ENCODE measurements at places on chromosomes 3 and 15. TPM values are rescaled to one million over a fixed set of nuclear protein-coding genes. Genes with fewer than 3 reads are reported as not detected.

DNA sequence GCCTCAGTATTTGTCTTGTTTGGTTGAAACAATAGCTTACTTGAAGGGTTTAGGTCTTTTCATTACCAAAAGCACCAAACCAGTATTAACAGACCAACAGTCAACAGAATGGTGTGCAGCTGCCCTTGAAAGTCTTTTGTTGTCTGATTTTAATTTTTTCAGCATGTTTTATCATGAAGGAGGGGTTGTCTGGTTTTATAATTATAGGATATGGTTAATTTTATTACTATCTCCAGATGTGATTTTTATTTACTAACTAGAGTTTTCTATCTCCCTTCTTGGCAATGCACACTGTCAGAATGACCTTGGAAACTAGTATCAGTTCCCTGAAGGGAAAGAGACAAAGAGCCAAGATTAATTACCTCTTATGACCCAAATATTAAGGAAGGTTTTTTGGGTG is 9.2 kb upstream of the CD200R1L start:
- no peak for DNase-seq

GRCh38 chr15:80382285-80382684 is 21.9 kb upstream of the ARNT2 start:
- no peak for DNase-seq

DNA sequence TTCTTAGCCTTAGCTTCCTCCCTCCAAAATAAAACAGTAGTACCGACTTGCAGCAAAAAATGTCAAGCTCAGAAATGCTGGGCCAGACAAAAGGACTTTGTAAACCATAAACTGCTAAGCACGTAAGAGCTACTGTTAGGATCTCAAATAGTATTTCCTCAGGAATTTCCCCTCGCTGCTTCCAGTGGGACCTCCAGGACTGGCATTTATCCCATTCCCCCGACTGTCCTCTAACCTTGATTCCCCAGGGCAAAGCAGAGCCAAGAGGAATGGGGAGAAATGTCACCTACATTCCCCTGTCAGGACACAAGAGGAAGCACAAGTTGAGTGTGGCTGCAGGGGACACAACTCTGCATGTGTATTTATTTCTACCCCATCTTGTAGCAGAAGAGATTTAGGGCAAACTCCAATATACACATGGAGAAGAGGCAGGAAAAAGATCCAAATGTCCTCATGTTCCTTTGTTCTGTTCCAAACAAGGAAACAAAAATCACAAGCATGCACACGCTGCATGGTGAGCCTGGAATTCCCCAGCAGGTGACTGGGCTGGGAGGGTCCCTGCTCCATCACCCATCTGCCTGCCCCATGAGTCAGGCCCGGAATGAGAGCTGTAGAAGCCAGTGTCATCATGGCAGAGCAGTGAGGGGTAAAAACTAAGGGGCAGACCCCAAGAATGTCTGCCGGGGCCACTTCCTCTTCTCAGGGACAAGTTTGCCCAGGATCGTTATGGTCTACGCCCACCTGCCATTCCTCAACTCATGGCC is 4.2 kb downstream of the STOML1 start:
- no peak for DNase-seq

DNA sequence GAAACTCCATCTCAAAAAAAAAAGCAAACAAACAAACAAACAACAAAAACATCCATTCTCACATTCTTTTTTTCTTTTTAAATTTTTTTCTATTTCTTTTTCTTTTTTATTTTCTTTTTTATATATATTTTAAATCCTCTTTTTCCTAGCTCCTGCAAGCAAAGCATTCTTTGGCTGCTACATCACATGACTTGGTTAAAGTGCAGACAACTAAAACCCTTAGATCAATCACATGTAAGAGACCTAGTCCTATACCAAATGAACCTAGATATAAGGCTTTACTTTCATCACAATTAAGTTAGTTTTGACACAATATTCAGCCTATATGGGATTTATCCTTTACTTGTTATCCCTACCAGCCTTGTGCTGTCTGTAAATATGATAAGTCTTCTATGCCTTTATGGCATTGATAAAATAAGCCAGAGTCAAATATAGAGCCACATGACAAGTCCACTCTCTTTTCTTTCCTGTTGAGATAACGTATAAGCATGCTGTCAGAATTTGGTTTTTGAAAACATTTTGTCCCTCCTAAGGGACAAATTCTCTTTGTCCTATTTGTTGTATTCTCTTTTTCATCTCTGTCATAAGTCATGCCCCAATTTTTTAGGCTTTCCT is 11.3 kb downstream of the UBR1 start:
- DNase-seq = no peak

GRCh38 chr3:40969341-40969740 is 230.0 kb upstream of the CTNNB1 start:
- DNase-seq = no peak

The SPINK8 gene
- not detected for total RNA-seq

DNA sequence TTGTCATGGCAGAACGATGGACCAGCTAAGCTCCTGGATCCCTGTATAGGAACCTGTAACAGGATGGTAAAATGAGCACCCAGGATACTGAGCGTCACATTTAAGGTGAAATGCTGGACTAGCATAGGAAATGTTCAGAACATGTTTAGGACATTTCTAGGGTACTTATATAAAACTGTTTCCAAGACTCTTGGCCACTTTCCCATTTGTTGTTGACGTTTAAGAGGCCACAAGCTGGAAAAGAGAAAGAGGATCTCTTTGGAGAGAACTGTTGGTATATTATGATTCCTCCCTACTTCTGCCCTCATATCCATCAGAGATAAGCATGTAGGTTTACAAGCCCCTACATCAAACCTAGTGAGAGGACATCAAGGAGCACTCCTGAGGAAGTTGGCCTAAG is 57.5 kb downstream of the SCN11A start:
- DNase-seq = no peak

- DNase-seq = no peak
These were observed 603 bp downstream of the SLC7A14 start for GRCh38 chr3:170585008-170585936.

GRCh38 chr3:195208631-195209030 is 62.3 kb downstream of the XXYLT1 start:
- DNase-seq = no peak

The FOXB1 gene
- not detected for total RNA-seq

GRCh38 chr15:51128701-51129100 is 34.0 kb upstream of the TNFAIP8L3 start:
- no peak for DNase-seq

DNA sequence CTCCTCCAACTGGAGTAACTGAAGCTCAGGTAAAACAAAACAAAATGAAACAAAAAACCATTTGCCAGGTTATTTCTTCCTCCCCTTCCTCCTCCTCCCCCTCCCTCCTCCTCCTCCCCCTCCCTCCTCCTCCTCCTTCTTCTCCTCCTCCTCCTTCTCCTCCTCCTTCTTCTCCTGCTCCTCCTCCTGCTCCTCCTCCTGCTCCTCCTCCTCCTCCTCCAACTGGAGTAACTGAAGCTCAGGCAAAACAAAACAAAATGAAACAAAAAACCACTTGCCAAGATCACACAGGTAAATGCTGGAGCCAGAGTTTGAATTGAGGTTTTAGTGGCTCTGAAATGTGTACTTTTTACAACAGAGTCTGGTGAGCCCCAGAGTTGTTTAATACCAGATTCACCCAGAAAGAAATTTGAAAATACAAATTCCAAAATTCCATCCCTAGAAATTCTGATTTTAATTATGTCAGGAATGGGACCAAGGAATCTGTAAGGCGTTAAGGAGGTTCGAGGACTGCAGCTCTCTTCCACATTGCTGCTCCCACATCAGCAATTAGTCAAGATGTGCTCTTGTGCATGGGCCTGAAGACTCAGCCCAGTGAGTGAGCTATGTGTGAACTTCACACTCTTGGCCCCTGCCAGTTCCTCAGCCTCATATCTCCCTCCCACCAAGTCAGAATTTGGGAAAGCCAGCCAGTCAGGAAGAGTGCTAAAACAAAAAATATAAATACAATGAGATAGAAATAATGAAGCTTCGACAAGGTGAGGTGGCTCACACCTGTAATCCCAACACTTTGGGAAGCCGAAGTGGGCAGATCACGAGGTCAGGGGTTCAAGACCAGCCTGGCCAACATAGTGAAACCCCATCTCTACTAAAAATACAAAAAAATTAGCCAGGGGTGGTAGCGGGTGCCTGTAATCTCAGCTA is 31.6 kb upstream of the ZNF770 start:
- DNase-seq = no peak

The SLC22A14 gene
- total RNA-seq = not detected

The DNAH1 gene
- 5.9 TPM for total RNA-seq

The CCDC9B gene
- 13.0 TPM for total RNA-seq

DNA sequence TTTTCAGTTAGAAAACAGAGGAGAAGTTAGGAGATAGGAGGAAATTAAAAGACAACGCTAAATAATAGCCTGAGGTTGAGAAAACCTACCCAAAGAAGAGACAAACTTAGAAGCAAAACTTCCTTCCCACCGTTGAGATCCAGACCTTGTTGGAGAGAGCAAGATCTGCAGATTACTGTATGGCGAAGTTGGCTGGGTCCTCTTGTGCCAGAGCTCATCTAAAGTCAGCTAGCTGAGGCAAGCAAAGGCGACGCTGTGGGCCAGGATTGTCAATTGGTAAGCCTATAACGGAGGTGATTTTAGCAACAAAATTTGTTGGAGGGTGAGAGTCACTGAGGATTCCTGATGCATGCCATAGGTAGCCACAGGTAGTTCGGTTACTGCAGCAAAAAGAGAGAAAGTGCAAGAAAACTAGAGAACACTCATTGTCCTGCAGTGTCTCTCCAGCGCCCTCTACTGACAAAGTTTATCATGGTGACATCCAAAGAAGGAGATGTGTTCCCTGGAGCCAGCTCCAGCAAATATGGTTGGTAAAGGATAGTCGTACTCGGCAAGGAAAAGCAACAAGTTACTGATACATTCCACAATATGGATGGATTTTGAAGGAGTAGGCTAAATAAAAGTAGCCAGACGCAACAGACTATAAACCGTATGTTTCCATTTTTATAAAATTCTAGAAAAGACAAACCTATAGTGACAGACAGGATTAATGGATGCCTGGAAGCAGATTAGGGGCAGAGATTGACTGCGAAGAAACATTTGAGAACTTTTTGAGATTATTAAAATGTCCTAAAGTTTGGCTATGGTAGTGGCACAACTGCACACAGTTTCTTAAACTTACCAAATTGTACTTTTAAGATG is 9.8 kb upstream of the OR5K4 start:
- no peak for DNase-seq

DNA sequence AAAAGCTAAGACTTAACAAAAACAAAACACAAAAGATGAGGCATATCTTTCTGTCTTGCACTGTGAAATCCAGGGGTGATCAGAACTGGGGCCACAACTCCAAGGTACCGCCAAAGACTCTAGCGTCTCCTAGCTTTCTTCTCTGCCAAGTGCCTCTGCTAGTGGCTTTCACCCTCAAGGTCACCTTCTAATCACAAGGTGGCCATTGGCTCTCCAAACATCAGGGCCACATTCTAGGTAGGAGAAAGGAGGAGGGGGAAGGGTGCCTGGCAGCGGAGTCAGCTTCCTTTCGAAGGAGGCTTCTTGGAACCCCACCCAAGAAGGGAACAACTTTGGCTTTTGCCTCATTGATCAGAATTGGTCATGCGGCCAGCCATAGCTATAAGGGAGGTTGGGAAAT is 168.8 kb upstream of the SMAD3 start:
- no peak for DNase-seq

GRCh38 chr15:62413786-62414185 is 248.7 kb upstream of the C2CD4B start:
- no peak for DNase-seq

GRCh38 chr3:123791898-123792297 is 92.2 kb downstream of the MYLK start:
- DNase-seq = no peak

DNA sequence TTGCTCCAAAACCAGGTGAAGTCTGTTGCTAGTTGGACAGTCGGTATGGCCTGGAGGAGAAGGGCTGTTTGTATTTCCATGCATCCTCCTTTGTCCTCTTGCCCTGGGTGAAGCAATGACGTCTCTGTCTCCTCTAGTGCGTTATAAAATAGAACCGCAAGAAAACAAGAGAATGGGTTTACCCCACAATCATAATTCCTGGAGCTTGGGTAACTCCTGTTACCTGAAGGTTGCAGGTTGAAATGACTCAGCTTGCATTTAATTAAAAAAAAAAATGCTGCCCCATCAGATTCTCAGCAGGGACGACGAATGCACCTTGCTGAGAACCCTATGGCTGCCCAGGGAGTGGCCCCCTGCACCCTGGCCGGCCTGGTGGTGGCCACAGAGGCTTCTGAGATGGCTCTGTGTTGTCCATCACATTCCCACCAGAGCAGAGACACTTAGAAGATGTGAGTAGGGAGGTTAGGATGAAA is 228.2 kb upstream of the BHLHE40 start:
- no peak for DNase-seq

DNA sequence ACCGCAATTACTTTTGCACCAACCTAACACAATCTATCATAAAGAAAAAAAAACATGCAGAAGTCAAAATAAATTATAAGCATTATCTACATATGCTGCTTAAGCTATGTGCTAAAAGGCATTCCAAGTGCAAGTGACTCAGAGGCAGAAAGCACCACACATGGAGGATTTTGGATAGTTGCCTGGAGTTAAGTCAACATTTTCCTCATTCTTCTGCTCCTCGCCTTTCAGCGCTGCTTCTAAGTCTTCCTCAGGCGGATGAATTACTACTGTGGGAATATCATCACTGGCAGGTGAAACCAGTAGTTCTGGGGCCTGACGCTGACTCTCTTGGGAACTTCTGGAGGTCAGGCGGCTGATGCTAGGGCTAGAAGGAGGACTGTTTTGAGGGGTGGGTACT is 53.1 kb downstream of the SLC4A7 start:
- DNase-seq = no peak

DNA sequence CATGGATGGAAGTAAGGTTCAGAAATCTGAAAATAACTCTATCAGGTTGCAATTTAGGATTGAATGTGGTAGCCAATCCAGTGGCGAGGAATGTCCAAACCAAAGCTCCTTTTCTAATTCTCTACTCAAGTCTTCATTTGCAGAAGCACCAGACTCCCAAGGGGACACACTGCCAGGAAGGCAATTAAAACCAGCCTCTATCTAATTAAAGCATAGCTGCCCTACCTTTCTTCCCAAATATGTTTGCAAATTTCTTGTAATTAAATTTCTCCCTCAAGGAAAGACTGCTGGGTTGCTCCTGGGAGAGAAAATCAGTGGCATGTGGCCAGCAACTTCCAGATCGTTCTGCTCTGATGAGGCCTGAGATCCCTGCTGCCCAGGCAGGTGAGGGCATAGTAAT is 153.4 kb upstream of the MCTP2 start:
- no peak for DNase-seq

Data from esophagus squamous epithelium (tissue), 5 donors.